Cerebellar nuclear complex (tissue), 1 donor: ENCODE measurements at places on chromosomes 4 and X.

DNA sequence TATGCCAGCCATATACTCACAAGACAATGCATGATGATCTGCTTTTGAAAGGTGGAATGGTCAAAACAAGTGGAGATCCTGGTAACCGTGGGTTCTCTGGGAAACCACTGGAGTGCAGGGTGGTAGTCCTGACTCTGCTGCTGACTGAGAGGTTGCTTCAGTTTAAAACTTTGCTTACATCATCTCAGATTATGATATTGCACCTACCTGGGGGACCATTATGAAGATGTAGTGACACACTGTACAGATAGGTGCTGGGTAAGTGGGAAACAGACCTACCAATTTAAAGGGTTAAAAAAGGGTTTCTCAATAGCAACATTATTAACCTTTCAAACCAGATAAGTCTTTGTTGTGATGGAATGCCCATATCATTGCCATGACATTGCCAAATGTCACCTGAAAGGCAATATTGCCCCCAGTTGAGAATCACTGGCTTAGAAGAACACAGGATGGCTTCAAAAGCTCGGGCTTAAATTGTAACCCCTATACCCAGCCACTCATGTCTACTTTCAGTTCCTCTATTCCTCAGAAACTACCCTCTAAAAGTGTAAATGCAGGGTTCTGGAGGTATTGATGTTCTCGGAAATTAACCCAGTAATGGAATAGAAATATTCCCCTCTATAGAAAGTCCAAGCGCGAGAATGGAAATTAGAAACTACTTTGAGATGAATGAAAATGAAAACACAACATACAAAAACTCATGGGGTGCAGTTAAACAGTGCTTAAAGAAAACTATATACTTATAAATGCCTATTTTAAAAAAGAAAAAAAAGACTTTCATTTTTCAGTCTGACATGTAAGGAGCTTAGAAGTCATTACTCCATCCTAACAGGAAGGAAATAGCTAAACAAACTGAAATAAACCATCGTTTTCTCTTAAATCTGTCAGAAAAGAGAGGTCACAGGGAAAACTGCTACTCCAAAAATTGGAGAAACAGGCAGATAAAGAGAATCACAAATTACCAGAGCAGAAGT, 65.8 kb downstream of the ARHGEF6 start:
- no peak for DNase-seq

GRCh38 chr4:7352486-7352885, 82.2 kb downstream of the PSAPL1 start:
- no peak for DNase-seq

GRCh38 chr4:56570041-56570440, 64.5 kb downstream of the ARL9 start:
- DNase-seq = no peak

- no peak for DNase-seq
Measured at GRCh38 chrX:26851981-26852380, 611.2 kb downstream of the PPP4R3C start.

- DNase-seq = peak; percentile 42
Measured at GRCh38 chr4:169810325-169811323, 52.9 kb upstream of the HPF1 start.

DNA sequence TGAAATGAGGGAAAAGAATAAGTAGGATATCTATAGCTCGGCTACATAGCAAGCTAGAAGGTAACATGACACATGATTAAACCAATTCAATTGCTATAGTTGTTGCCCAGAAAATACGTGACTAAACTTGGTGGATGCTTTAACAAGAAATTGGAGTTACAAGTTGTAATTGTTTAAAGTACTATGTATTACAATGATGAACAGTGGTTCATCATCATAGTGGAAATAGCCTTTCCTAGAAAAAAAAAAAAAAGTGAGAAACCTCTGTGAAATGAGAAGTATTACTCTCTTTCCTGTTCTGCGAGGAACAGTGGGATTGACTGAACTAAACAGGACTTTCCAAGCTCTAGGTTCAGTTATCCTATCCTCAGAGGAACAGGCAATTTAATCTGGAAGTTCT, 209.7 kb upstream of the KLF3 start:
- no peak for DNase-seq

DNA sequence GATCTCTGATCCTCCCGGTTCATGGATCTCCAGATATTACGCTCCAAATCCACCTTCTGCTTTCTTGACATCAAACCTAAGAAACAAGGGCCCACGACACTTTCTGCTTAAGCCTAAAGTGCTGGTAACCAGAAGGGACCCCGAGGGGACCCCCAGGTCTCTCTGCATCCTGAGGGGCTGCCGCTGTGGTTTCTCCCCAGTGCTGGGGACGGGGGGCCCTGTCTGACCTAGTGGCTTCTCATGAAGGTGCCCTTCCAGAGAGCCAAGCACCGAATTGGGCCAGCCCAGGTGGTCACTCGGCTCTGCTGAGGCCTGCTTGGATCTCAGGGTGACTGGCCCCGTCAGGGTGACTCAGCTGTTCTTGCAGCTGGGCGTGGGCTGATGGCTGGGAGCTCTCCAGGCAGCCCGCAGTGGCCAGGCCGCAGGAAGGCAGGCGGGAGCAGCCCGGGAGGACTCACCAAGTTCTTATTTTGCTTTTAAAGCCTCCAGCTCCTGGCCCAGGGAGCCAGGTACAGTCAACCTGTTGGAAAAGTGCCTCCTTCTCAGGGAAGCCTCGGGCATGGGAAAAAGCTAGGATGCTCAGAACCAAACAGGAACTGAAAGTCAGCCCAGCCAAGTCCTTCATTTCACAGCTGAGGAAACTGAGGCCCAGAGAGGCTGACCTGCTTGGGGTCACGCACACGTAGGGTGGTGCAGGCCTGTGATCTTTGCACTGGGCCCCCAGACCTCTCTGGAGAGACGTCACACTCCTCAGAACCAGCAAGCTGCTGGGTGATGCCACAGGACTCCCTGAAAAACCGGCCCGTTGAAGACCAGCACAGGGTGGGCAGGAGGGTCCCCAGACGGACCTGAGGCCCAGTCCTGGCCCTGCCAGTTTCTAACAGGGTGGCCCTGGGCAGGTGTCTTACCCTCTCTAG, 16.7 kb downstream of the BLOC1S4 start:
- DNase-seq = no peak

GRCh38 chr4:19566041-19566440, 685.7 kb upstream of the SLIT2 start:
- DNase-seq = no peak

DNA sequence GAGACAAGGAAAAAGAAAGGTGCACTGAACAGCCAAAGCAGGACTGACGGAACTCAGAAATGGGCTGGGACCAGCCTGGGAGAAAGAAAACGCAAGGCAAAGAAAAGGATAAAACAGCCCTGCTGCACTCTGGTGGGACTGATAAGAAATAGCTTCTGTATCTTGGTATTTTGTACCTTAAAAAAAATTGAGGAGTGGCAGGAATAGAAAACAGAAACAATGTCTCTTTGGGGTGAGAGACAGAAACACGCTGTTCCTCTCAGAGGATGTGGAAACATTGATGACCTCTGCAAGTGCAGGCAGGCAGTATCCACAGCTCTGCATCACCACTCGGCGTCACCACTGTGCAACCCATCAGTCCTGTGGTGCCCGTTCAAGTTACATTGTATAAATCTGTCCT, 152.5 kb upstream of the SPRY1 start:
- no peak for DNase-seq

DNA sequence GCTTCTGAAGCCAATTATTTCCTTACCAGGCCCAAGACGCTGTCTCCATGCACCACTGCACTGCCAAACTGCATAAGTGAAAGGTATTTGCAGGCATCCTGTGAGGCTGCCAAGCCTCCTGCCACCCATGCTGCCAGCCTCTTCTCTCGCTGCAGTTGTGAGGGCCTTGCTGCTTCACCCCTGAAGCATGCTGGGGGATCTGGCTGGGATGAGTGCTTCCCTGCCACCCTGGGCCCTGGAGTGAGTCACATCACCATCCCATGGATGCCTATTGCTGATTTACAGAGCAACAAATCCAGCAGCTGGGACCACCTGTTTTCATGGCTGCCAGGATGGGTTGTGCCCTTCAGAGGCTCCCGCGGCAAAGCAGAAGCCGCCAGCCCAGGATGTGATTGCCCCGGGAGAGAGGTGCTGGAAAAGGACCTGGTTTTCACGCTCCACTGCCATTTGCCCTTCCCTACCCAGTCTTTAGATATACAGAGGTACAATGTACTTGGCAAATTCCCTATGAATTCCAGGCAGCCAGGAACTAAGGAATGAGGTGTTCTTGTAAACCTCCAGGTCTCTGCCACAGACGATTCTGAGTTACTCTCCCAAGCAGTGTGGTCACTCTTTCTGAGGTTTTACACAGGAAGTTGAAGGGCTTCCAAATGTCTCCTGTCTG, 41.5 kb upstream of the PTCHD1 start:
- peak; percentile 11 for DNase-seq

- peak; percentile 81 for DNase-seq
Measured at GRCh38 chrX:131792356-131792749, 230.7 kb upstream of the STK26 start.

DNA sequence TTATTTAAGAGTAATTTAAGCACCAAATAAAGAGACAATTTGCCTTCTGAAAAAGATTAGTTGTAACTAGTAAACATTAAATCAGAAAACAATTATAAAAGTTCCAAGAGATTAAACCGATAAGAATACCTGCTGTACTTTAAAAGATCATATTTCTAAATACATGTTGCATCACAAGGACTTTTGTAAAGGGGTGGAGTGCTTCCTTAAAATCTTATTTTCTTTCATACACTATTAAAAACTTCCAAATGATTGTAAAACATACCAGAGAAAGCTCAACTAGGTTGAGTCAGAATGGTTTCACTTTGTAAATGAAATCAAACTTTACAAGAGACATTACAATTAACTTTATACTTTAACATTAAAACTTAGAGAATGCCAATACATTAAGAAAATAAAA, 41.8 kb downstream of the ACSL4 start:
- no peak for DNase-seq

GRCh38 chr4:68724426-68724825, 54.0 kb upstream of the UGT2B15 start:
- DNase-seq = no peak
